ENCODE measurements at places on chromosomes 5 and 9.

GRCh38 chr5:116388564-116389258, 185.9 kb downstream of the SEMA6A start:
- DNase-seq: no peak

DNA sequence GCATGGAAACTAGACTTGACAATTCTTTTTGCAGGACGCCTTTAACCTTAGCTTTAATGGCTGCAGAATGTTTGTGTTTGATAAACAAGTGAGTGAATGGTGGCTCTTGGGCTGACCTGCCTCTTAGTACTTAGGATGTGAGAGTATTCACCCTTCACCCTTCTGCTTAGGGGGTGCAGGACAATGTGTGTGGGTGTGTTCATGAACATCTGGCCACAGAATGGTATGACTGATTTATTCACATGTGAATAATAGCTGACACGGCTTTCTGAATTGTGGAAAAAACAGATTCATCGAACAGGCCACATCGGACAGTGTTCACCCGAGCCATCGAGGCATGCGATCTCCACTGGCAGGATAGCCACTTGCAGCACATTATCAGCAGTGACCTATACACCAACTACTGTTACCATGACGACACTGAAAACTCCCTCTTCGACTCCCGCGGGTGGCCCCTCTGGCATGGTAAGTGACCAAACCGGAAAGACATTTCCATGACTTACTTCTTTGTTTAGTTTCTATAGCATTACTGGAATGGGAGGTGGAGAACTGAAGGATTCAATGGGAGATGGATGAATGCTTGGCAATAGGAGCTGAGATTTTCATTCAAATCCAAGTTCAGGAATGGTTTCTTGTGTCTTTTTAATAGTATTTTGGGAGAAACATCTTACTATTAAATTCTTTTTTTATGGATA, 193.6 kb downstream of the ZSWIM6 start:
- DNase-seq: no peak

GRCh38 chr5:1021136-1021968, 12.8 kb downstream of the NKD2 start:
- DNase-seq: no peak

DNA sequence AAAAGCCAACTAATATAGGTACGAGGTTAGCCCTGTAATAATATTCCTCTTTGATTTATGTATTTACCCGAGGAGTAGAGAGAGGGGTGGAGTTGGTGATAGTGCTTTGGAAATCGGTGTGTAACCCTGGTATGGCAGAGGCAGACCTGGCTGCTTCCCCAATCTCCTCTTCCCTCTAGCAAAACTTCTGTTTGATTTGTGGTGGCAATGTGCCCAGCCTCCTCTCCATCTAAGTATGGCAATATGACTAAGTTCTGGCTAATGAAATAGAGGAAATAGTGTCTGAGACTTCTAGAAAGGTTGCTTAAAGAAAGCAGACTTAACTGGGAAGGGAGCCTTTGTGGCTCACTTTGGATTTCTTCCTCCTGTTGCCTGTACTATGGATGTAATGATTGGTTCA, 491.1 kb downstream of the ENC1 start:
- DNase-seq: no peak

DNA sequence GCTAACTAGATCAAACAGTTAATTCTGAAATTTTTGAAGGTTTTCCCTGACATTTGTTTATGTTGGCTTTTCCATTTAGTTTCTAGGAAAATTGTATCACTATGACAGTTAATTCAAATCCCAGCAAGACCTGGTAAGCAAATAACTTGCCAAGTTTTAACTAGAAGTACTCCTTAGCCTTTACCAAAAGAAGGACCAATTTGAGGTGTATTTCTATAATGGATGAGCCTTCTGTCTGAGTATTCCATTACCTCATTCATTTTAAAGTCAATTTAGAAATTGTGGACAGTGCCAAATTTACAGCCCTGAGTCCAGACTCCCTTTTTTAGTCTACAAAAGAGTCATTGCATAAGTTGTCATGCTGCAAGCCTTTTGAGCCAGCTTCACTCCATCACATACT, 687.6 kb downstream of the CETN3 start:
- no peak for DNase-seq

DNA sequence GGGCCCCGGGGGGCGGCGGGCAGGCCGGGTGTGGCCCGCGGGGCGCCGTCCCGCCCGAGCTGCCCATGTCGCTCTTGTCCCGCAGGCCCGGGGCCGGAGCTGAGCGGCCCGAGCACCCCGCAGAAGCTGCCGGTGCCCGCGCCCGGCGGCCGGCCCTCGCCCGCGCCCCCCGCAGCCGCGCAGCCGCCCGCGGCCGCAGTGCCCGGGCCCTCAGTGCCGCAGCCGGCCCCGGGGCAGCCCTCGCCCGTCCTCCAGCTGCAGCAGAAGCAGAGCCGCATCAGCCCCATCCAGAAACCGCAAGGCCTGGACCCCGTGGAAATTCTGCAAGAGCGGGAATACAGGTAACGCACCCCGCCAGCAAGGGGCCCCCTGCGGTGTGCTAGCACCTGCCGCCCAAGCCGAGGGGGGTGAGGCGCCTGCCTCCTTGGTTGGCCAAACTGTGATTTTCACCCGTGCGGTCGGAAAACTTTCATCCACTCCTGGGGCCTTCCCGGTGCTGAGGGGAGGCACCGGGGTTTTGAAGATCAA, 32.1 kb downstream of the SMARCA2 start:
- no peak for DNase-seq

DNA sequence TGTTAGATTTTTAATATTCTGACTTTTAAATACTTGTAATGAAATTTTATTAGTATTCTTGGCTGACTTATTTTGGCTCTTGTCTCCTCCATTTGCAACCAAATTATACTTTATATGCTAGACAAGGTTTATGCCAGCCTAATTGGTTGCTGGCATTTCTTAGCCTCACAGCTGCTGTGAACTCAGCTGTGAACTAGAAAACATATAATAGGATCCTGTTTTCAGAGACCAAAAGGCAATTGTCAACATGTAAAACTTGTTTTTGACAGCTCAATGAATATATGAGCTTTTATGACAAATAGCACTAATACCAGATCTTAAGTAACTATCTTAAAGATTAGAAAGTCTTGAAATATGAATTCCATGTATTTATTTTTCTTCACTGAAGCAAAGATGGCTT, 25.9 kb downstream of the KIF2A start:
- no peak for DNase-seq

- no peak for DNase-seq
Measured at GRCh38 chr5:19240170-19240569, 747.8 kb downstream of the CDH18 start.

DNA sequence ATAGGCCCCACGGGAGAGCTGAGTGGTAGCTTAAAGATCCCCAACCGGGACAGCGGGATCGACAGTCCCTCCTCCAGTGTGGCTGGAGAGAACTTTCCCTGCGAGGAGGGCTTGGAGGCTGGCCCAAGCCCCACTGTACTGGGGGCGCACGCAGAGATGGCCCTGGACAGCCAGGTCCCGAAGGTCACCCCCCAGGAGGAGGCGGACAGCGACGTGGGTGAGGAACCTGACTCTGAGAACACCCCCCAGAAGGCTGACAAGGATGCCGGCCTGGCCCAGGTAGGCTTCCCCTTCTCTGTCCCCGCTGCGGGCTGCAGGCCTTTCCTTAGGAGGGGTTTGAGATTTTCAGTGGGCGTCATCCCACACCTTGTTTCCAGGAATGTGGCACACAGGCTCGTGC, 29.1 kb downstream of the FGD3 start:
- DNase-seq: no peak

DNA sequence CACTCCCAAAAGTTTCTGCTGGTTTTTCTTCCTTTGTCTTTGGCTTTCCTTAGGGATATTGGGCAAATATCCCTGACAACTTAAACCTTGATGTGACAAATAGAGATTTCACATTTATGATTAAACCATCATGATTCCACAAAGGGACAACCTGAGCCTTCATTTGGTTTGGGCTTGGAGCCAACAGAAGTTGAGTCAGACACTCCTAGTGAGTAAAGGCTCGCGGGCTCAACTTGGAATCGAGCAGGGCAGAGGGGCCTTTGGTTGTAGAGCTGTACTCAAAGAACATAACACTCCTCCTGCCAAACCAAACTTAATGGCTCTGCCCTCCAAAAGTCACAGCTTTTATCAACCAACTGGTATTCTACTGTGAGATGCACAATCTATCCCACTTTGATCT, 290.2 kb upstream of the MAP3K1 start:
- DNase-seq: no peak

GRCh38 chr5:64670277-64670676, 20.0 kb upstream of the SHISAL2B start:
- no peak for DNase-seq

GRCh38 chr9:8287501-8287900, 487.9 kb upstream of the DMAC1 start:
- DNase-seq: no peak

GRCh38 chr5:59174248-59174844, 591.5 kb downstream of the RAB3C start:
- DNase-seq: peak; percentile 56

DNA sequence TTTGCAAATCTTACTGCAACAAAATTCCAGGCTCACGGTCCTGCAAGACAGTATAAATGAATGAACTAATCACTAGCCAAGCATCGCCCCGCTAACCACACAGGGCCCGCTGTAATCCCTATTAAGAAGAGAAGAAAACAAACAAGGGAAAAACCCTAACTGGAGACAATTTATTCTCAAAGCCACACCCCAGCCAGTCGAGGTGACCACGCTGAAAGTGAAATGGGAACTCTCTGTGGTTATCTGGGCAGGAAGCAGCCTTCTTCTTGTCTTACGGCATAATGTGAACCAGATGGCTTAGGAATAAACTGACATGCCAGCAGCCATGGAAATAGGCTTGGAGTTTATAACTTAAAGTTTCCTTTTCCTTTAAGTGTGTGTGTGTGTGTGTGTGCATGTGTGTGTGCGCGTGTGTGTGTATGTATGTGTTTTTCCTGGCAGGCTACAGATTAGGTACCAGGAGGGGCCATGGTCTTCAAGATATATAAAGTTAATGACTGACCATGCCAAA, 120.2 kb downstream of the SEMA6A start:
- peak; percentile 56 for DNase-seq

GRCh38 chr5:67021962-67022361, 174.6 kb downstream of the CD180 start:
- DNase-seq: no peak

DNA sequence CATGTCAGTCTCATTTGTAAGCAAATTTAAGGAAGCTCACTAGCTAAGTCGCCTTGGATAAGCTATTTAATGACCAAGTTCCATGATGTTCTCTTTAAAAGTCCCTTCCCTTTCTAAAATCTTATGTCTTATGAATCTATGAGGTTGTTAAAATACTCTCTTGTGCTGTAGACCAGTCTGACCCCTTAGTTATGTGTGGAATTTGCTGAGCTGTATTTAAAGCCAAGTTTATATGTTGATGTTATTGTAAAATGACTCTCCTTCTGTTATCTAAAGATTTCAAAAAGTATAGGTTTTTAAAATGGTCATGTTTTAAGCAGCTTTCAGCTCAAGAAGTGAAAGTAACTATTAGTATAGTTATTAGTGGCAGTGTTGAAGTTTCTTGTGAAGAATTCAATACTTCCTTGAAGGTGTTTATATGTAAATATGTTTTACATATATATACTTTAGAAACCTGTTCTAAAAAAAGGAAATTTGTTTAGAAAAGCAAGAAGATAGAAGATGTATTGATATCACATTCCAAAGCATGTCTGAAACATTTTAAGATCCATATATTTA, 92.2 kb downstream of the CDC42SE2 start:
- no peak for DNase-seq

DNA sequence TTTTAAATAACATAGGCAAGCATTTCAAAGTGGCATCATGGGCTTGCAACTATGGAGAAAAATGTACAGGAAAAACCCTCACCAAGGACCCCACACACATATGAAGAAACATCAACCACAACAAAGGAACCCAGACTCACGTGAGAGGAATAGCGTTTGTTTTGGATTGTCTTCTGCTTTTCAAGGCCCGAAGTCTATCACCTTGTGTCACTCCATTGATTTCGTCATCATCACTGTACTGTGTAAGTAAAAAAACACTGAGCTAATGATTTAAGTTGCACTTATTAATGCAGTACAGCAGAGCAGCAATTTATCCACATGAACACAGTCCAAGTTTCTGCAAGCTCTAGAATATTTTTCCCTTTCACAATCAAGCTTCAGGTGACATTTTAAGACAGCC, 72.4 kb downstream of the HABP4 start:
- no peak for DNase-seq

GRCh38 chr5:96036301-96036700, 74.7 kb upstream of the ELL2 start:
- no peak for DNase-seq

DNA sequence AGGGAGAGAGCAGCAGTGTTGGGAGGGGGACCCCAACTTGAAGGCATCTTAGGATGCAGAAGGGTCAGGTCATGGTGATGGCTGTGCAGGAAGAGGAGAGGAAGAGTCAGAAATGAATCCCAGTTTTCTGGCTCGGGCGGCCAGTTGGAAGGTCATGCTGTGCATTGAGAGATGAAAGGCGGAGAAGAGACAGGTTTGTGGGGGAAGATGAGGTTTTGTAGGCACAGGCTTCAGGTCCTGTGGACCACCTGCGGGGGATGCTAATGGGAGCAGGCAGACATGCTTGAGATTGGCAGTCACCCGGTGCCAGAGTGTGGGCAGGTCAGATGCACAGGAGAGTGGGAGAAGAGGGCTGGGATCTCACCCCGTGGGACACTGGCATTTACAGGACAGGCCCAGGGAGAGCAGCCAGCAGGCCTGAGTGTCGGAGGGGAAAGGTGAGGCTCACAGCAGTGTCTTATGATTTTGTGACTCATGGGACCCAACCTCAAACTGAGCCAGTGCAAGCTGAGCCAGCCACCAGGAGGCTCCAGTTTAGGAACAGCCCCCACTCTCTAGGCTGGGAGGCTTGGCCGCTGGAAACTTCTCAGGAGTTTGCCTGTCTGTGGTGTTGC, 17.5 kb downstream of the STXBP1 start:
- DNase-seq: no peak

DNA sequence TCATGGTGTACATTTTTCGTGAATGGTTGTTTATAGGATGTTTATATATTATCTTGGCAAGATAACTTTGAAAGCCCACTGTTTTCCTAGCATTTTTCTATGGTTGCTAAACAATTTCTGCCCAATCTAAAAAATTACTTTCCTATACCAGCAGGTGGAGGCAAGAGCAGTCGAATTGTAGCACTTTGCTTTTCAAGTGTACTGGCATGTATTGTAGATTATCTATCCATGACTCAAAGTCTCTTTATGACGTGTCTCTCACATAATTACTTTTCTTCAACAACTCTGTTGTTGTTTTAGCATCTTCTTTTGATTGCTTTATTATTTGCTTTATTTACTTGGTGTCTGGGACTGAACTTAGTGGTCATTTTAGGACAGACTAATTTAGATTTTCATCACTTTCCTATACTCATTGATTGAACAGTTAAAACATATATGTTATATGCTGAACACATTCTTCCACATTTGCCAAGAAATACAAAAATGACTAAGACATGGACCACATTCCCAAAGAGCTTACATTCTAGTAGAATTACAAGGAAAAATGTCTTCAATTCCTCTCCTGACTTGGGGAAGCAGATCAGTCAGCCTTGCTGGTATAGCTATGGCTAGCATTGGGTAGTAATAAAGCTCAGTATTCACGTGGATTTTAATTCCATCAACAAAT, 20.7 kb downstream of the NLN start:
- DNase-seq: no peak

- no peak for DNase-seq
Measured at GRCh38 chr5:113320273-113320780, 114.5 kb downstream of the TSSK1B start.

- DNase-seq: no peak
Measured at GRCh38 chr5:75279321-75279720, 42.6 kb upstream of the ANKRD31 start.

GRCh38 chr5:56829137-56829908, 14.0 kb downstream of the MAP3K1 start:
- DNase-seq: no peak
